ENCODE measurements at places on chromosomes 2 and 18. TPM values are rescaled to one million over a fixed set of nuclear protein-coding genes. Genes with fewer than 3 reads are reported as not detected.

Gene RND3
- not detected for total RNA-seq

Gene DLX1
- total RNA-seq = 0.24 TPM

Gene SPRED2
- total RNA-seq = 4.3 TPM

Gene DTYMK
- total RNA-seq = 97.5 TPM

Gene MEP1B
- not detected for total RNA-seq

Gene FOXI3
- not detected for total RNA-seq

Gene CCDC138
- total RNA-seq = 11.7 TPM

Gene SMCHD1
- total RNA-seq = 137 TPM

Gene IKZF2
- total RNA-seq = 9.8 TPM

Measured in activated T-cell treated with anti-CD3 and anti-CD28 coated beads, Interleukin-2, amount 50 U/mL, for 72 hours (primary cell).